ENCODE measurements at places on chromosomes 2 and 18.
A peak's percentile ranks its signal among the peaks of the same experiment; 100 is the strongest.

GRCh38 chr2:60699617-60700016 is 56.5 kb upstream of the PAPOLG start:
- no peak for DNase-seq

GRCh38 chr2:171703574-171704347 is 16.5 kb downstream of the DYNC1I2 start:
- peak; percentile 44 for DNase-seq

DNA sequence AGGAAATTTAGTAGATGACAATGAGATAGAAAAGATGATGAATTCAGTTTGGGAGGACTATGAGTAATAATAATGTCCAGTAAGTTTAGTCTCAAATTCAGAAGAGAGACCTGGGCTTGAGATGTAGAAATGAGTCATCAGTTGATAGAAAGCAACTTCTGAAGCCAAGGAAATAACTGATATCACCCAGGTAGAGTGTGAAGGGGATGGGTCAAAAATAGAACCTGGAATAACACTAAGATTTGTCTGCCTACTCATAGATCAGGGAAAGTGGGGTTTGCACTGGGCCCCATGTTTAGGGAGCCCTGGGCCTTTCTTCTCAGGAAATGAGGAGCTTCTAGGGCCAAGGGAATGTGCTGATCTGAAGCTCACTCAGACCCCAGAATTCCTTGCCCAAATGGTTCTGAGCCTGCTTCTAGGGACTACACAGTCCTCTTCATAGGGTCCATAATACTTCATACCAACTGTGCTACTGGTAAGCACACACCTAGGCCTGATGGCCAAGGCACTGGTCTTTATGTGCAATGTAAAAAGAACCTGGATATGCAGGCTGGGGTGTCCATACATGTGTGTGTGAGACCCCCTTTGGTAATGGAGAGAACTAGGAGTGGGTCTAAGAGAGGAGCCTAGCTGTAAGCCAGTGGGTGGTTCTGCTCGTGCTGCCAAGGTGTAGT is 141.2 kb downstream of the IKZF2 start:
- no peak for DNase-seq

DNA sequence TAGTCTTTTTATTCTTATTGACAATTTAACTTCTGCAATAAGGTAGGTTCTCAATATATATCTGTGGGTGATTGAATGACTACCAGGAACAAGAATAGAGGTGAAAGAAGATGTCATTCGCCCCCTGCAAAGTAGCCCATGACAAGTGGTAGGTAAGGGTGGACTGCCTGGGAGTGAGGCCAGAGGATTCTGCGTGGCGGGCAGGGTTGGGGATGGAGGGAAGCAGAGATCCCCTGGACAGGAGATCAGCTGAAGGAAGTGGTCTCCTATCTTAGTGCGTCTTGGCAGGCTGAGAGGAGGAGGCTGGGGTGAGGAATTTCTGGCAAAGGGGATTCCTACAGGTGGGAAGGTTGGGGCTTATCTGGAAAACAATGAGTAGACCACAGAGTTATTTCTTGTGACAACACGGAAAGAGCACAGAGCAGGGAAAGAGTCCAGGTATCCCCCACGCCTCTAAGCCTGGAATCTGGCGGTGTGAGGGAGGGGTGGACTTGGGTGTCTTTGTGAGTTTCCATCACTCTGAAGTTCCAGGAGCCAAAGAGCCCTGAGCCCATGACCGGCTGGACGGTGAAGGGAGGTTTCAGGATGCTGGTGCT is 21.5 kb upstream of the MYCN start:
- DNase-seq = no peak

DNA sequence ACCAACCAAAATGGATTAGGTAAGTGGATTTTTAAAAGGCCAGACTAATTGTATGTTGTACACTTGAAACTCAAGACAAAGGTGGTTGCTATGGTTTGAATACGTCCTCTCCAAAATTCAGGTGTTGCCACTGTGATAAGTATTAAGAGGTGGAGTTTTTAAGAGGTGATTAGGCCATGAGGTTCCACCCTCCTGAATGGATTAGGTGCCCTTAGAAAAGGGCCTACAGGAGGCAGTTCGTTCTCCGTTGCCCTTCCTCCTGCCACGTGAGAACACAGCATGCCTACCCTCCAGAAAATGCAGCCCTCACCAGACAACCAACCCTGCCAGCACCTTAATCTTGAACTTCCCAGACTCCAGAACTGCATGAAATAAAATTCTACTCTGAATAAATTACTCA is 51.2 kb downstream of the CHMP3 start:
- DNase-seq = no peak

DNA sequence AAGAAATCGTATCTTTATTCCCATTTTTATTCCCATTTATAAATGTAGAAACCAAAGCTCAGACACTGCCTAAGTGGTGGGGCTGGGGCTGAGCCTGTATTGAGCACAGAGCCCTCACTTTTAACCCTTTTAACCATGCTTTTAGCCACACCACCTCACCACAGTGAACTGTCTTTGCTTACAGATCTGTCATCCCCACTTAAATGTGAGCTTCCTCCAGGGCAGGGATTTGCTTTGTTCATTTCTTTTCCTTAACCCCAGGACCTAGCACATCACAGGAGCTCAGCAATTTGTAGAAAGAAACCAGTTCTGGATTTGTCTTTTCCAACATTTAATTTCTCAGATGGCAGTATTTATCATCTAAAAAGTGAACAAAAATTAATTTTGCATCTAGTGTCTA is 2.2 kb downstream of the BOD1L2 start:
- DNase-seq = no peak

DNA sequence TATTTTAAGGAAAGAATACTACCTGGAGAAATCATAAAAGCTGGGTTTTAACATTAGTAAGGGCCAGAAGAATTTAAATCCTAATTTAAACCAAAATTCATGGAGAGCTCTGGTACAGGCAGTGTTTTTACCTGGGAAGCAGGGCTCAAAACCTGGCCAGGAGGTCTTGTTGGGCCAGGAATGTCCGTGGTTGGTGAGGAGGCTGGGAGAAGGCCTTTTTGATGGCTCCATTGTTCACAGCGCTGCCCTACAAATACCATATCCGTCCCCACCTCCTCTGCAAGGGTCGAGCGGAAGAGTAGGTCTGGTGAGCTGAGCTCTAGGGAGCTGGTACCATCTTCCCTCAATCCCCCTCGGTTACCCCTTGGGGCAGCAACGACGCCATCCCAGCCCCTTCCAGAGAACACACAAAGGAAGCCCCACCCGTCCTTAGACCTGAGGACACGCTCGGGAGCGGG is 10.9 kb upstream of the HOXD1 start:
- no peak for DNase-seq

DNA sequence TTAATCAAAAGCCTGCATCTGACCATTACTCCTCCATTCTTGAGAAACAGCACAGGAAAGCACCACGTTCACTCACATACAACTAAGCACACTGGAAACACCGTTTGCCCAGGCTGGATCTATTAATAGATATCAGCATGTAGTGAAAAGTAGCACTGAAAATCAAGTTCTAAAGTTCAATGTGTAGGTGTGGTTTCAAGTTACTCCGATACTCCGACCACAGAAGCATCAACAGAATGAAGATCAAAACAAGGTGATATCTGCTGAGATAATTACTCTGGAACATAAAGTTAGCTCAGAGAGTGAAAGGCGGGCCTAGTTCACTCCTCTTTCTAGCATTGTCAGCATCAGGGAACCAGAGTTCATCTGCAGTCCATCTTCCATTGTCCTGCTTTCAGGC is 1367.4 kb upstream of the ACVR2A start:
- DNase-seq = no peak

GRCh38 chr18:59353079-59353680 is 5.9 kb downstream of the LMAN1 start:
- DNase-seq = no peak

DNA sequence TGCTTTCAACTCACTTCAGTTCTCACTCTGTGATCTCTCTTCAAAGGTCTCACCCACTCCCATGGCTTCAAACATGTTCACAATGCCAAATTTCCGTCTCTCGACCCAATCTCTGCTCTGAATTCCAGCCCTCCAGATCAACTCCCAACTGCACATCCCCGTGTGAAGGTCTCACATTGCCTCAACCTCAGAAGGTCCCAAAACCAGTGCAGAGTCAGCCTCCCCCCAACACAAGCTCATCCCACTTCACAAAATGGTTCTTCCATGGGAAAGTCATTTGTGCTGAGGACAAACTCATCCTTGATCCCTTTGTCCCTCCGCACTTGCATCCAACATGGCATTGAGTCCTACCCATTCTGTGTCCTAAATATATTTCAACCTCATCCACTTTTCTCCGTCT is 31.0 kb upstream of the GNAL start:
- no peak for DNase-seq

- DNase-seq = no peak
Measured at GRCh38 chr2:25418944-25419677, 77.4 kb upstream of the DNMT3A start.

GRCh38 chr2:171319164-171319810 is 114.5 kb downstream of the METTL8 start:
- no peak for DNase-seq

DNA sequence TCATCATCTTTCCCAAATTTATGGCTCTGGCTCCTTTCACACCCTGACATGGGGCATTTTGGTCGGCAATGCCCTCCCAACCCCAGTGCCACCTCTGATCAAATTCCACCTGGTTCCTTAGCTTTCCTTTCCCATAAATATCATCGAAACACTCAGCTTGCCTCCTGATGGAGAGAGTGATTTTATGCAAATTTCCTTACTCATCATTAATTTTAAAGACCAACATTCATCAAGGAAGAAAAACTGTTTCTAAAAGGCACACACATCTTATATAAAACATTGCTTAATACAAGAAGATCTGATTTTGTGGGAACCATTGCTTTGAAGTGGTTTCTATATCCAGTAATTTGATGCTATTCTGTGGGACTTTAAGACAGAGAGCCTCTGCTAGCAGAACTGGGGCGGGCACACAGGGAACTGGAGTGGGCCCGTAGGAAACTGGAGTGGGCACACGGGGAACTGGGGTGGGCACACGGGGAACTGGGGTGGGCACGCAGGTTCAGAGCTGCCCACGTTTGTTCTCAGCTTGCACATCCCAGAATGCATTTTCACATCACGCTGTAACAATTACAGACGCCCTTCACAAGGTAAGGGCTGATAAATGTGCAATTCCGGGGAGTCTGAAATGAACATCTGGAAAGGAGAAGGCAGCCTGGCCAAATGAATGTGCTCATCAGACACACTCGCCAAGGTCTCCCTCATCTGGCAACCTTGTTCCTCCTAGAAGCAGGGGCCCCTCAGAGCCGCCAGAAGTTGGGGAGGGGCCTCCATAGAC is 174.2 kb downstream of the RTP5 start:
- DNase-seq = no peak

DNA sequence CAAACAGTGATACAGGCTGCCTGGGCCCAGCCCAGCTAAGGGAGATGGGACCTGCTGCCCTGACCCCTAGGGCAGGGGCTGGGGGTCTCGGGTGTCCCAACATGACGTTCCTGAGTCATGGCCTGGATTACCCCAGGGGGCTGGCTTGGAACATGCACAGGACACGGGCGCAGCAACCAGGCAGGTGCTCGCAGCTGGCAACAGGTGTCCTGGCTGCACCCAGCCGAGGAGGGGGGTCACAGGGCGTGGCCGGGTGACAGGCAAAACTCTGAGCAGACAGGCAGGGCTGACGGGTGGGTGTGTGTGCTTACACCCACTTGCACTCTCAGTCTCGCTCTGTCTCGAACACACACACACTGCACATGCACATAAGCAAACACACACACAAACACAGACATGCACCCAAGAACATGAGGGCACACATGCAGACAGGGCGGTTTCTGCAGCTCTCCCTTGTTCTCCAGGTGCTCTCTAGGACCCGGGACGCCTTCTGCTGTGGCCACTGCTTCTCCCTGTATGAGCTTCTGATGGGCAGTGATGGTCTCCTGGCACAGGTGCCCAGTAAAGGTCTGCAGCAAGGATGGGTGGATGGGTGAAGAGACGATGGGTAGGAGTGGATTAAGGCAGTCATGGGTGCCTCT is 33.7 kb upstream of the TAF1B start:
- DNase-seq = no peak

GRCh38 chr2:239012228-239012627 is 164.3 kb downstream of the TWIST2 start:
- DNase-seq = no peak

DNA sequence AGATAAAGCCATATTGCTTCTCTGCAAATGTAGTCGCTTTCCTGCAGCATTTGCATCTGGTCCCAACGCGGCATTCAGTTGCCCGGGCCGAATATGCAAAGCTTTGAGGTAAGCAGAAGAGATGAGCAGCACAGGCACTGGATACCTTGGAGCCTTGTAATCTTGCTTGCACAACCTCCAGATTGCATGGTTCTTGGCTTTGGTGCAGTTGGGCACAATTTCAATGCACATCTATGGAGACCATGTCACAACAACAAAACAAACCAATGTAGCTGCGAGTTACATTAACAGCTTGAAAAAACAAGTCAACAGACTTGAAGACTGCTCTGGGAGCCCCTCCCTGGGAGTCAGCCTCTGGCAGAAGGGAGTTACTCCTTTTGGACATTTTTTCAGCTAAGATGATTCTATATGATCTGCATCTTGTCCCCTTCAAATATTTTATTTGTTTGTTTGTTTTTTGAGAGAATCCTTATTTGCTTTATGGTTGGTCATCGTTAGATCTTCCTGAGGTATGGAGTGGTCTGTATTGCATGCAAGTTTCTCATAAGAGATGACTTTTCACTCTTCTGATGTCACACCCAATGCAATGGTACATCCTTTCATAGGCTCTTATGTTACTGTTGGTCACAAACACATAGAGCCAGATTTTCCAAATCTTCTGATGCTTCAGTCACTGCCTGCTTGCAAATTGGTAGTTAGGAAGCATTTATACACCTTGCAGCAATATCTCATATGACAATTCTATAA is 113.5 kb downstream of the EFEMP1 start:
- peak; percentile 95 for DNase-seq

DNA sequence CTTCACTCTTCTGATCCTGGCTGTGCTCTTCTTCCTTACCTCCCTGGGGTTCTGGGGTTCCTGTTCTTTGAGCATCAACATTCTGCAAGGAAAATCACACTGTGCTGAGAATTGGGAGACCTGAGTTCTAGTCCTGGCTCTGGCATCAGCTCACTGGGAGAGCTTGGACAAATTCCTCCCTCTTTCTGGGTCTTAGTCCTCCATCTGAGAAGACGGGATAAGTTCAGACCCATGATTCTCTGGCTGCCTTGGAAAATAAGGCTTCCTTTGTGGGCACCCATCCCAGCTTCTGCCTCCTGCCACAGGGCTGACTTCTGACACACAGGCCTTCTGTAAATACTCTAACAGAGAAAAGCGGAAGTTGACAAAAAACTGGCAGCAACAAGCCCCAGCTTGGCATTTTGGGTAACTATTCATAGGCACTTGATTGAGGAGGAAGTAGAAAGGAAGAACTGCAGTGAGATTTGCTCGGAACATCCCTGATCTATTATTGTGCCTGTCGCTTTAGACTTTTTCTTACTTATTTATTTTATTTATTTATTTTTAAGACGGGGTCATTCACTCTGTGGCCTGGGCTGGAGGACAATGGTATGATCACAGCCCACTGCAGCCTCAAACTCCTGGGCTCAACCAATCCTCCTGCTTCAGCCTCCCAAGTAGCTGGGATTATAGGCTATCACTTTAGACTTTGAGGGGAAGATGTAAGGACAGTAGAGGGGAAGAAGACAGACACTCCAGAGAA is 7.9 kb downstream of the PCBP1 start:
- peak; percentile 86 for DNase-seq

All from fibroblast of gingiva (primary cell).